T-cell (primary cell): ENCODE measurements at places on chromosomes 5 and 9.

DNA sequence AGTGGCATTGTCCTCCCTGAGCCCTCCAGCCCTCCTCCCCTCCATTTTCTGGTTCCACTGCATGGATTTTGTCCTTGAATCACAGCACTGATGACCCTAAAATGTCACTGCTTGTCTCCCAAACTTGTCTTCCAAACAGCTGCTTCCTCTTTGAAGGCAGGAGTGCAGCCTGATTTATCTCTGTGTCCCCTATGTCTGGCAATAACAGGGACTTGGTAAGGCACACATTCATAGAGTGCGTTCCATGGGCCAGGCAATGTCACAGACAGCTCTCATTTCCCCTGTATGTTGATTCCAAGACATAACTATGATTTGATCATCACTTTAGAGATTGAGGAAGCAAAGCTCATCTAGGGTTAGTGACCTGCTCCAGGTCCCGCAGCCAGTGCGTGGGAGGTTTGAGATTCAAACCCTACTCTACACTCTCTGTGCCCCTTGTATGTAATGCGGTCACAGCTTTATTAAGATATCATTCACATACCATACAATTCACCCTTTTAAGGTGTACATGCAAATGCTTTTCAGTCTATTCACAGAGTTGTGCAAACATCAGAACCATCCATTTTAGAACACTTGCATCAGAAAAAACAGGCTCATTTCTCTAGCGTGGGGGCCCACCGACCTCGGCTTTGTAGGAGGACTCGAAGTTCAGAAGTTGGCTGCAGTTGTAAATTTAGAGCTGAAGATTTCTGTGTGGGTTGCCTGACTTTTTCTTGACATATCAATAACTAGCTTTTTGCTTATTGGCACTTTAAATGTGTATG is 28.4 kb upstream of the BOD1 start:
- DNase-seq: no peak

GRCh38 chr5:132470010-132470392 is 20.6 kb downstream of the IRF1 start:
- DNase-seq: no peak

DNA sequence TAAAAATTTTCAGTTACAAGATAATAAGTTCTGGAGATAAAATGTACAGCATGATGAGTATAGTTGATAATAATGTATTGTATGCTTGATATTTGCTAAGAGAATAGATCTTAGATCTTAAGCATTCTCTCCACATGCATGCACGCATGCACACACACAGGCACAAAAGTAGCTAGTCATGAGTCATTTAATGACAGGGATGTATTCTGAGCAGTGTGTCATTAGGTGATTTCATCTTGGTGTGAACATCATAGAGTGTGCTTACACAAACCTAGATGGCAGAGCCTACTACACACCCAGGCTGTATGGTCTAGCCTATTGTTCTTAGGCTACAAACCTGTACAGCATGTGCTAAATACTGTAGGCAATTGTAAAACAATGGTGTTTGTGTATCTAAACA is 124.2 kb downstream of the PTTG1 start:
- no peak for DNase-seq

DNA sequence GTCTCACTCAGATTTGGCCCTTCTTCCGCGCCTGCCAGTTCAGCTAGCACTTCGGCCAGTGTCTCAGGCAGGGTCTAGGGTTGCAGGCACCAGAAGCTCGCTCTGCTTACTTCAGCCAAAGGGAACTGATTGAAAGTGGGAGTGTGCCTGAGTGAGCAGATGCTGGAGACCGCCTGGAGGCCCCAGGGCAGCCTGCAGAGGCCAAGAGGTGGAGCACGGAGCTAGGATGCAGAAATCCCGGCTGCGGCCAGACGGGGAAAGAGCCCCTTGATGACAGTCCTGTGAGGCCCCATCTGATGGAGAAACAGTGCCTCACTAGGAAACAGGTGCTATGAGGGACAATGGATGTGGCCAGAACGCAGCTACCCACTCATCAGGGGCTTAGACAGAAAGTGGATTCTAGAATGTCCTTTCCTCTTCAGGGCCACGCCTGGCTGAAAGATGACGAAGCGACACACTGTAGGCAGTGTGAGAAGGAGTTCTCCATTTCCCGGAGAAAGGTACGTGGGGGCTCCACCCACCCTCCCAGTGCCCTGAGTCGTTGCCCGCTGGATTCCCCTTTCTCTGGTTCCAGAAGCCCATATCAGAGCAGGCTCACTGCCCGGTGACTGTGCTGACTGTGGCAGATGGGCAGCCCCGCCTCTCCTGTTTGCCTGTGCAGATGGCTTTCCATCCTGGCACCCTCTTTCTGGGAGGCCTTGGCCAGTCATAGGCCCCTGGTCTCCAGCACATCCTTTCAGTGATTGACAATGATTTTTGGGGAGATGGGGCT is 16.1 kb downstream of the HNRNPH1 start:
- no peak for DNase-seq

- DNase-seq: no peak
Observed at GRCh38 chr5:32223972-32224609, 50.0 kb upstream of the GOLPH3 start.

DNA sequence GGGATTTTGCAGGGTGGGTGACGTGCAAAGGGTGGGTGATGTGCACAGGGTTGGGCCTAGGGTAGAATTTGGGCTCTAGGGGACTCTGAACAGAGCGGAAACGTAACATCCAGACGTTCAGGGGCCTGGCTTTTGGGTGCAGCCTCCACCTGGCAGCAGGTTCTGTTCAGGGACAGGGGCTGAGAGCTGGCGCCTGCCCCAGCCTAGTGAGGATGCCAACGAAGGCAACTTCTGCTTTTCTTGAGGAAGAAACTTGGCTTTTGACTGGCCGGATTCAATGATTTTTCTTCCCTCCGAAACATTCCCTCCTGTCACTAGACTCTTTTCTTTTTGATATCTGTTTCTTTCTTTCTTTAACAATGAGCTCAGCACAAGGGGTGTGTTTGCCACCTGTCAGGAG is 38.6 kb upstream of the SLC6A19 start:
- DNase-seq: no peak

- no peak for DNase-seq
Observed at GRCh38 chr5:109347252-109347888, 62.4 kb downstream of the PJA2 start.
